ENCODE measurements at places on chromosomes 2 and 18.

- no peak for DNase-seq
Observed at GRCh38 chr2:20093263-20094141, 42.1 kb upstream of the LAPTM4A start.

GRCh38 chr2:208491641-208492040, 85.0 kb downstream of the PTH2R start:
- DNase-seq: no peak

DNA sequence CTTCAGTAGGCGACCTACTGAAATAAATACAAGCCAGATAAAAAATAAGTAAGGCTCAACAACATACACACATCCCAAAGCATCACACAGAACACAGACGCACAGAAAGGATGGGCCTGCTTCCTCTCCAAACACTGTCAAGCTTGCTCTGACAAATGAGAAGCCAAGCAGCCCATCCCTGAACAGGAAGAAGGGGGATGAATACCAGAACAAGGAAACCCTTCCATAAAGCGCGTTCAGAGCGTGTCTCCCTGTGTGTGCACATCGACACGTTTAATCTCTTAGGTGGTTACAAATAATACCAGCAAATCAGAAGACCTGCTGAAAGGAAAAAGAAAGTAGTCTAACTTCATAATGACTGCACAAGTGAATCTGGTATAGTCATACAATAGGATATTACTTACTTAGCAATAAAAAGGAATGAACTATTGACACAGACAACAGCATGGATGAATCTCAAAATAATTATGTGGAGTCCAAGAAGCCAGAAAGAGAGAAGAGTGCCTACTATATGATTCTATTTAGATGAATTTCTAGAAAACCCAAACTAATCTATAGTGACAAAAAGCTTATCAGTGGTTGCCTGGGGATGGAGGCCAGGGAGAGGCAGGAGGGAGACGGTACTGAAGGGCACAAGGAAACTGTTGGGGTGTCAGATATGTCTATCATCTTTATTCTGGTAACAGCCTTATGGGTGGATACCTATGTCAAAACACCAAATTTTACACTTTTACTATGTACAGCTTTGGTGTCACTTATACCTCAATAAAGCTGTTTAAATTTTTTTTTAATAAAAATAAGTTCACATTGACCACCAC, 26.8 kb downstream of the MBOAT2 start:
- DNase-seq: no peak

GRCh38 chr2:45394842-45395241, 216.2 kb downstream of the SRBD1 start:
- no peak for DNase-seq

DNA sequence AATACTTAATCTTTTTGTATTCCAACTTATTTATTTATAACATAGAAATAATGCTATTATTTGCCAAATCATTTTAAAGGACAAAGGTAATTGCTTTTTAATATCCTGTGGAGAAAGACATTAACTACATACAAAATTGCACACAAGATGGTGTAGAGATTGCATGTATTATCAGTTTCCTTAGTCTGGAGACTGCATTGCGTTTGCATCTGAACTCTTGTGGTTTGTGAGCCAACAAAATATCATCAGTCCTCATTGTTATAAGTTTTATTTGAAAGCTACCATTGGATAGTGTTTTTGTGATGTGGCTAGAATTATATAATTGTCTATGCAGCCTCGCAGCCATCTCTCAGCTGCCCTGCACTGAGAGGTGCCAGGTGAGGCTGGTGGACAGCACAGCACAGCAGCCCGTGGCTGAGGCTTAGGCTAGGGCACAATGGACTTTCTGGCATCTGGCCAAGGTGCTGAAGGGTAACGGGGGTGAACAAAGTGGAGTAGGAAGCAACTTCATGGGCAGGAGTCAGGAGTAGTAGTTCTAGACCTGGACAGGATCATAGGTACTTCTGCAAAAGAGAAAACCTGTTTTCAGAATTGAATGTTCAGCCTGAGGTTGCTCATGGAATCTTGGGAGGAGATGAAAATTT, 15.1 kb downstream of the RASGRP3 start:
- DNase-seq: no peak

DNA sequence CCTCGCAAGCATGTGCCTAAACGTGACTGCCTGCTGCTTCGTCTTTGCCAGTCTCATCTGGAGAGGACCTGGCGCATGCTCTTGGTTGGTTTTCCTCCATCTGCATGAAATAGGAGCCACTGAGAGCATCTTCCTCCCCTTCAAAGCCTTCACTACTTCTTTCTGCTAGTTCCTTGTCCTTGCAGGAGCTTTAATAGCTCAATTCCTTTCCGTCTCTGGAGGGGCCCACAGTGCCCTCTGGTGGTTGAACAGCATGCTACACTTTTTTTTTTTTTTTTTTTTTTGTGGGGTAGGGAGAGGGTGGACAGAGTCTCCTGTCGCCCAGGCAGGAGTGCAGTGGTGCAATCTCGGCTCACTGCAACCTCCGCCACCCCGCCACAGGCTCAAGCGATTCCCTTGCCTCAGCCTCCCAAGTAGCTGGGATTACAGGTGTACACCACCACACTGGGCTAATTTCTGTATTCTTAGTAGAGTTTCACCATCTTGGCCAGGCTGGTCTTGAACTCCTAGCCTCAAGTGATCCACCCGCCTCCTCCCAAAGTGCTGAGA, 59.6 kb downstream of the SP110 start:
- peak; percentile 70 for DNase-seq

- no peak for DNase-seq
Observed at GRCh38 chr2:7910752-7911151, 771.1 kb upstream of the ID2 start.

DNA sequence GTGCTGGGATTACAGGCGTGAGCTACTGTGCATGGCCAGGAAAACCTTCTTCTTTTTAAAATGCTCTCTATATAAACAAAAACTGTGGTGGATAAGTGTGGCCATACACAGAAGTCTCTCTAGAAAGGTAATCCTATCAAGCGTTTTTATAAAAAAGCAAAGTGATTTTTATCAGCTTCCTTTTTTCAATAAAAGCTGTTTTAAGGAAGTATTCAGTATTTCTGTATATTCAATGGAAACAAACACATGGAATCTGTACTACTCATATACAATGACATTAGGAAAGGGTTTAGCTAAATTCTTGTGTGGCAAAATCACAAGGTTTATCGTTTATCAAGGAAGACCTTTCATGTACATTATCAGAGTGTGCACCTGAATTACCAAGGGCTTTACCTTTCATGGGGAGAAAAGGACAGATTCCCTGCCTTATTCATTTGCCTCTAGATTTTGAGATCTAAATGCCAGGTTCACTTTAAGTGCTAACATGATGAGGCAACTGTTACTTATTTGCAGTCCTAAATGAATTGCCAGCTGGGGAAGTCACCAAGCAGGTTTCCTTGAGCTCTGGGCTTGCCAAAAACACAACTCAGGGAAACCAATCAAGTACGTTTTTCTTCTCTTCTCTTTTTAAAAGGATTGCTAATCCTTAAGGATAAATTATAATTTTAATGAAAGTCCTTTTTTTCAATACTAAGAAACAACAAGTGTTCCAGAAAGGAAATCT, 70.8 kb downstream of the RTN4 start:
- no peak for DNase-seq

- DNase-seq: no peak
Observed at GRCh38 chr2:105502625-105503334, 103.9 kb upstream of the FHL2 start.

DNA sequence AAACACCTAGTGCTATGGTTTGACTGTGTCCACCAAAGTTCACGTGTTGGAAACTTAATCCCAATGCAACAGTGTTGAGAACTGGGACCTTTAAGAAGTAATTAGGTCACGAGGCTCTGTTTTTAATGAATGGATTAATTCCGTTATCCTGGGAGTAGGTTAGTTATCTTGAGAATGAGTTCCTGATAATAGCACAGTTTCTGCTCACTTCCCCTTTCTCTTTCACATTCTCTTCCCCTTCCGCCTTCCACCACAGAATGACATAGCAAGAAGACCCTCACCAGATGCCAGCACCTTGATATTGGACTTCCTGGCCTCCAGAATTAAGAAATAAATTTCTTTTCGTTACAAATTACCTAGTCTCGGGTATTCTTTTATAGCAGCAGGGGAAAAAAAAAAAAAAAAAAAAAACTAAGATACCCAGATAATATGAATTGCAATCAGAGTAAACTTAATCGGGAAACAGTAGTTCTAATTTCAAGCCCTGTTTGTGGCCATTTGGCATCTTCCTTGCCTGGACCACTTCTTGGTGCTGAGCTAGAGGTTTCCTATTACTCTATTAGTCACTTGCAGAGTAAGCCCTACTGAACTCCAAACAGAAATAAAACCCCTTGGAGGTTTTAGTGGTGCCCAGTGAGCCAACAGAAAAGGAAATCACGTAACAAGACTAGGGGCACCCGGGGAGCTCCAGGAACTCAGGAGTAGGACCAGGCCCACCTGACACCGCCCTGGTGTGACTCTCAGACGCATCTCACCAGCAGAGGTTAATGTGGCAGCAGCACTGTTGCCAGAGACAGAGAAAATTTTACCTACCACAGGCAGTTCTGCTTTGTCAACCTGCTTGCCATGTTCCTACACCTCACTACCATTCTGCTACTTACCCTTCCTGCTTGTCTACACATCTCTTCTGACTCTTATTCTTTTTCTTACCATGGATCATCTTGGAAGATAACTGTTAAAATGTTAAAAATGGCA, 147.6 kb upstream of the CAB39 start:
- no peak for DNase-seq

DNA sequence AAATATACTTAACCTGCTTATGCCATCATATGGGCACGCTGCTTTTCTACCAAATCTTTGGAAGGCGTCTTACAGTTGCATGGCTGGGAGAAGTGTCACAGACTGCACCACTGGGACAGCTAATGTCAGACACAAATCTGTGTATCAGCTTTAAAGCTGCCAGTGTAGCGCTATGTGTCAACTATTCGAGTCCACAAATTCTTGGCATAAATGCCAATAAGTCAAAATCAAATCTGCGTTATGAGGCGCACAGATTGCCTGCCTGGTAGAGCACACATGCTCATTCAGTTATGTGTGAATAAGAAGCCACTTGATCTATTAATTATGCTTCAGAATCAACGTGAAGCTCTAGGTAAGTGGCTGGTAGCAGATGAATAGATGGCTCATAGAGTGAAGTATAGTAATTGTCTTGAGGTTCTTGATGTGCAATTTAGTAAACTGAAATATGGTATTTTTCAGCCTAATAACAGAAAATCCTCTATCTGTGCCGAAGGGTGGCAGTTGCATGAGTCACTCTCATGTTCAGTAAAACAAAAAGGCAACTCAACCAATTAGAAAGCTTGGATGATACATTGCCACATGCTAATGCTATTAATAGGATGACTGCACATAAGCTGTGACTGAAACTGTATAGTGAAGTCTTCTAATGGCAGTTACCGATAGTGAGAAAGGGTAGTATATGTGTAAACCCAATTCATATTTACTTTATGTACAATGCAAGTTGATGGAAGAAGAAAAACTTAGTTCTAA, 52.0 kb downstream of the DCC start:
- no peak for DNase-seq

DNA sequence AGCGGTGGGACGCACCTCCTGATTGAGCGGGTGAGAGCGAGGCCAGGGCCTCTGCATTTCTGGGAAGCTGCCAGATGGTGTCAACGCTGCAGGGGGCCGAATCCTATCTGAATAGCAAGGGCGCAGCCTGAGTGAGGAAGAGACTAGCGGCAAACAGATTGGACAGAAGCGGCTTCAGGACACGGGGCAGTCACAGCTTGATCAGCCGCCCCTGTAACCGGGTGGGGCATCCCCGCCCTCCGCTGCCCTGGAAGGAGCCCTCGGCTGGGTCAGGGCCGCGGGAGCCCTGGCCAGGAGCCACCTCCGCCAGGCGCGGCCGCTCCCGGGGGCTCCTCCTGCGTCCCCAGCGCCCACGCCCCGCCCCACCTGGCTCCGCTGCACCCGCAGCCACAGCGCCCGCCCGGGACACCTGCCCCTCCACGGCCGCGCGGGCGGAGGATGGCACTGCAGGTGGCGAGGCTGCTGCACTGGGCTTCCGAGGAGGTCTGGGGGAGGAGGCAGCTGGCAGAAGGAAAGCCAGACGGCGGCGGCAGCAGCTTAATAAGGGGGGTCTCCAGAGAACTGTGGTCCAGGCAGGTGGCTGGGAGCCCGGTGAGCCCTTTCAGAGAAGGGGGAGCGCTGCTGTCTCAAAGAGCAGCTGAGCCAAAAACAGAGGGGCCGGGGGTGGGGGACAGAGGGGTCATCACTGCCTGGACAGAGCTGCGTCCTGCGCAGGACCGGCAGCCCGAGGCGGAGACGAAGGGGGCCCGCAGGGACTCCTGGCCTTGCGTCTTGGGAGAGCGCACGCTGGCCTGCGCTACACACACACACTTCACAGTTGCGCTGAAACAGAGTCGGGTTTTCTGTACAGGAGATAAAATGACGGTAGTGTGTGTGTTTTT, 18.8 kb upstream of the SOX11 start:
- DNase-seq: no peak

DNA sequence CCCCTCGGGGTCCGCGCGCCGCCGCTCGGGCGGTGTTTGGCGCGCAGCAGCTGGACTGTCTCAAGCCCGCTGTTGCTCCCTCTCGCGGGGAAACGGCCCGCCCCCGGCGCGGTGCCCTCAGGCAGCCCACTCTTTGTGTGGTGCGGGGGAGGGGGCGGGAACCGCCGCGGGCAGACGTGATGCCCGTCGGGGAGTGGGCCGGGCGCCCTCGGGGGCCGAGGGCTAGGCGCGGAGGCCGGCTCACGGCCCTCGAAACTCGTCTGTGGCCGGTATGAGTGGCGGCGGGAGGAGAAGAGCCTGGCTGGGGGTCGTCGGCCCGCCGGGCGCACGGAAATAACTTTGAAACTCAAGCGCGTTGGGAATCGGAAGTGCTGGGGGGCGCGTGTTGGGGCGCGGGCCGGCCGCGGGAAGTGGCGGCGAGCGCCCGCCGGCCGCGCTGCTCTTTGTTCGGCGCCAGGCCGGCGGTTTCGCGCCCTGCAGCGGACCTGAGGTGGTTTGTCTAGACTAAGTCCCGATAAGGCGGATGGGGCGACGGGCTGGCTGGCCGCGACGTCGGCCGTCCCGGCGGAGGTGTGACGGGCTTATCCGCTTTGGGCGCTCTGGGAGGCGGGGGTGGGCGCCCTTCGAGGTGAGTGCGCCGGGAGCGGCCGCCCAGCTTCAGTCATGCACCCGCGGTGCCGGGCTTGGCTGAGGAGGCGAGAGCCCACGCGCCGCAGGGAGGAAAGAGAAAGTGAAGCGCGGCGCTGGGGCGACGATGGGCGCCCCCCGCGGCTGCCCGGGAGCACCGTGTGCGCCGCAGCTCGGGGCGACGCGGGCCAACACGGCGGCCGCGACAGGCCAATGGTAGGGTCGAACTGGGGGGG, 679 bp downstream of the PTMA start:
- peak; percentile 61 for DNase-seq
